ENCODE measurements at places on chromosomes 1 and 21.

DNA sequence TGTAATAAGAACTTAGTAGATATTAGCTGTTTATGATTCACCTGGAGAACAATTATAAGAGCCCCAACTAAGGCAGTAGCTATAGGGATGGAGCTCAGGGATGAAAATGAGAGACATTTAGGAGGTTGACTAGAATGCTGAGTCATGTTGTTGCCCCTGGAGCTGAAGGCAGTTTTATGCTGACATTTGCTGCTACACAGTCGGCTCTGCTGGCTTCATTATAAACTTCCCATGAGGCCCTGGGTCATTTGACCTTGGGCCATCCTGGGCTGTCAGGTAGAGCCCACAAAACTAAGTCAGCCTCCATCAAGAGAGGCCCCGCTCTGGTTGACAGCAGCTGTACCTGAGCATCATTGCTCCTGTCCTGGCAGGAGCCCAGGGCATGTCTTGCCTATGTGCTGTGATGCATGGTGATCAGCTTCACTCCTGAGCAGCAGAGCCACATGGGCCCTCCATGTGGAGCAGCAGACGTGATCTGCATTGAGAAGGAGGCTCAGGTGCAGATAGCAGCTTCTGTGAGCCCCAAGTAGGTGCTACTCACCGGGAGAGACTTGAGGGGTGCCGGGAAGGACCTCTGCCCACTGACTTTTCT lies 112.4 kb downstream of the TBX19 start:
- no peak for DNase-seq

DNA sequence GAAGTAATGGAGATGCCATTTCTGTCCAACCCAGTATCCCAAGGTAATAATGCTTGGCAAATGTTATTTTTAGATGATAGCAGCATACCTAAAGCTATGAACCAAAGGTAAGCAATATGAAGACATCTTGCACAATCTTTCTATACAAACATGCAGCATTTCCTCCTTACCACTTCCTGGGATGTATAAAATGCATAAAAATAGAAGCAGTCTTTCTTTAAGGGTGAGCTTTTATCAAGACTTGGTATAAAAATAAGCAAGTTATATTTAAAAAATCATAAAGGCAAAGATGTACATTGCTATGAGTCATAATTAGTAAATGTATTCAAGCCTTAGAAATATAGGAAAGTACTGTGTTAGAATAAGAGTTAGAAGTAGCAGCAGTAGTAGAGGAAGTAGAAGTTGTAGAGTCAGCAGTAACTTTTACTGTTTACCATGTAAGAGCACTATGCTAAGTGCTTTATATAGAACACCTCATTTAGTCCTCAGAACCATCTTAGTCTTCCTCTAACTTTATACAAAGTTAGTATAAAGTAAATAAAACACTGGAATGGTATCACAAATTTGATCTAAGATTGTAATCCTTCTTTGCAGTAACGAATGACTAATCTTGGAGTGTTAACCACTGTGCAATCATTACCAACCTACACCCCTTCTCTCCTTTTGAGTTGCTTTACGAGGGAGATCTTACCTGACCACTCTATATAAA lies 371.3 kb downstream of the VAV3 start:
- DNase-seq, result no peak

GRCh38 chr1:56835657-56836056 lies 16.5 kb upstream of the FYB2 start:
- no peak for DNase-seq

GRCh38 chr1:27405074-27405473 lies 12.7 kb downstream of the GPR3 start:
- DNase-seq, result no peak

- no peak for DNase-seq
Measured at GRCh38 chr1:27618341-27619082, 14.6 kb upstream of the AHDC1 start.
